Progenitor cell of endocrine pancreas (in vitro differentiated cells): ENCODE measurements at places on chromosomes 7 and 10. TPM values are rescaled to one million over a fixed set of nuclear protein-coding genes. Genes with fewer than 3 reads are reported as not detected.

- peak overlapping the region; percentile 73 for H3K27ac ChIP-seq
- no peaks in the 10 kb centered on the region for H3K4me1 ChIP-seq
- no peak for DNase-seq
- H3K4me3 ChIP-seq: no peak overlapping the region
- H3K27me3 ChIP-seq: no peaks in the 10 kb centered on the region
- H3K36me3 ChIP-seq: no peaks in the 10 kb centered on the region
Observed at GRCh38 chr7:6496842-6497636, 49.3 kb upstream of the DAGLB start.

DNA sequence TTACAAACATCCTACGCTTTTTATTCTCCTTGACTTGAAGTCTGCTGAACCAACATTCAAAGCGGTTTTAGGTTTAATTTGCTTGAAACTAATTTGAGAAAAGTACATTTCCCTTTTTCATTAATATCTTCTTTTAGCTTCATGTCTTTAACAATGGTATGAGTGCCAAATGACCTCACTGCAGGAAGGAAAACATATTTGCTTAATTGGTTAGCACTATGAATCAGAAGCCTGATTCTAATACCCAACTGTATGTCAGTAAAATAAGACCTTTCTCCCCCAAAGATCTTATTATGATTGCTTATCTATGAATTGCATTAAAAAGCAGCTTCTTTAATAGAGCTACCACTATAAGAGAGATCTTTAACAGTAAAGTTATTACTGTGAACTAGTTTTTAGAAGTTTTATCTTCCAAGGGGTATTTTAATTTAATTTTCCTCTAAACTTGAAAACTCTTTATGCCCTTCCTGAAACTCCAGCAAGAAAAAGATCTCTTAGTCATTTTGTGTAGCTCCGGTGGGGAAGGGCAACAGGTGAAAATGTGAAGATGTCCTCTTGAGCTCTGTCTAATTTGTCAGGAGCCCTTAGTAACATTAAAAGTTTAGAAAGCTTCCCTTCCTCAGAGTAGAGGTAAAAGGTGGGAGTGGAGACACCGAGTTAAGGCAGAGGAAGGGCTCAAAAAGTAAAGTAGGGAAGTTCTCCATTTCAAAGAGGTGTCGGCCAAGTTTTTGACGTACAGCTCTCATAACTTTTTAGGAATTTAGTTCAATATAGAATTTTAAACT lies 6.1 kb downstream of the COL1A2 start:
- no peak for DNase-seq
- H3K36me3 ChIP-seq: no peaks in the 10 kb centered on the region
- H3K27ac ChIP-seq: no peak overlapping the region
- H3K4me1 ChIP-seq: peaks cover 2% of the 10 kb centered on the region
- H3K4me3 ChIP-seq: no peak overlapping the region

- H3K4me3 ChIP-seq: no peak overlapping the region
- no peak overlapping the region for H3K27ac ChIP-seq
- H3K27me3 ChIP-seq: no peaks in the 10 kb centered on the region
- no peaks in the 10 kb centered on the region for H3K36me3 ChIP-seq
- no peak for DNase-seq
- peaks cover 18% of the 10 kb centered on the region for H3K4me1 ChIP-seq
Observed at GRCh38 chr7:16422917-16423316, 1.6 kb upstream of the CRPPA start.

DNA sequence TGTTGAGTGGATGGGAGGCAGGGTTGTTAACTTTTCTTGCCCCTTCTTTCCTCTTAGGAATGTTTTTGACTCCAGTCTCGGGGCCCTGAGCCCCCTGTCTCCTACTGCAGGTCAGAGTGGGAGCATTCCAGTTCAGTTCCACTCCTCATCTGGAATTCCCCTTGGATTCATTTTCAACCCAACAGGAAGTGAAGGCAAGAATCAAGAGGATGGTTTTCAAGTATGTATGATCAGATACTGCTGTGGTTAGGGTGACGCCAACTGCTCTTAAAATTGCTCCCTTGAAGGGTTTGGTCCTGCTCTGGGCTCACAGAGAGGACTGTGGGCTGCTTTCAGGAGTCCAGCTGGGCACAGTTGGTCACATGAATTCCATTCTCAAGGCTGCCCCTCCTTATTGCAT lies 22.0 kb downstream of the VWA2 start:
- no peak overlapping the region for H3K4me3 ChIP-seq
- H3K27me3 ChIP-seq: no peaks in the 10 kb centered on the region
- no peak overlapping the region for H3K27ac ChIP-seq
- H3K36me3 ChIP-seq: peaks cover 1% of the 10 kb centered on the region

Gene HDAC9
- 3.6 and 5.9 TPM in 2 replicates for total RNA-seq

GRCh38 chr10:77029777-77030717 lies 607.6 kb downstream of the KCNMA1 start:
- peaks cover 24% of the 10 kb centered on the region for H3K27me3 ChIP-seq
- H3K4me1 ChIP-seq: peaks cover 14% of the 10 kb centered on the region
- no peak for DNase-seq
- no peak overlapping the region for H3K4me3 ChIP-seq
- H3K36me3 ChIP-seq: no peaks in the 10 kb centered on the region

DNA sequence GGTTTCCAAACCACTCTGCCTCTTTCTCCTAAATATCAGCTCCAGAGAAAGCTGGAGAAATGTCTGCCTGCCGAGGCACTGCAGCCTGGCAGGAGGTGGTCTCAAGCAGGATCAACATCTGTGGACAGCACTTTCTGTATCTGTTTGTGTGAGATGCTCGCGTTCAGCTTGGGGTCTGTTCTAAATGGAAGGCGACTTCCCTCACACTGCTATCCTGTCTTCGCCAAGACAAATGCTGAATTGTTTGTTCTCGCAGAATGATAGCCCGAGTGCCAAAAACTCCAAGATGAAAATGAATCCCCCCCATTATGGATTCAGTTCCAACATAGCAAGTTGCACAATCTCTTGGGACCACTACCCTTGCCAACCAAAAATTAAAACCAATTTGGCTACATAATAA lies 72.2 kb upstream of the PALS2 start:
- H3K27ac ChIP-seq: no peak overlapping the region
- H3K27me3 ChIP-seq: no peaks in the 10 kb centered on the region
- H3K4me1 ChIP-seq: peaks cover 11% of the 10 kb centered on the region

GRCh38 chr7:54967377-54967776 lies 51.4 kb upstream of the EGFR start:
- H3K27ac ChIP-seq: no peak overlapping the region
- H3K36me3 ChIP-seq: no peaks in the 10 kb centered on the region
- H3K4me3 ChIP-seq: no peak overlapping the region
- H3K27me3 ChIP-seq: no peaks in the 10 kb centered on the region
- peaks cover 2% of the 10 kb centered on the region for H3K4me1 ChIP-seq
